AG04450 (cell line): ENCODE measurements at places on chromosomes 4 and X.

DNA sequence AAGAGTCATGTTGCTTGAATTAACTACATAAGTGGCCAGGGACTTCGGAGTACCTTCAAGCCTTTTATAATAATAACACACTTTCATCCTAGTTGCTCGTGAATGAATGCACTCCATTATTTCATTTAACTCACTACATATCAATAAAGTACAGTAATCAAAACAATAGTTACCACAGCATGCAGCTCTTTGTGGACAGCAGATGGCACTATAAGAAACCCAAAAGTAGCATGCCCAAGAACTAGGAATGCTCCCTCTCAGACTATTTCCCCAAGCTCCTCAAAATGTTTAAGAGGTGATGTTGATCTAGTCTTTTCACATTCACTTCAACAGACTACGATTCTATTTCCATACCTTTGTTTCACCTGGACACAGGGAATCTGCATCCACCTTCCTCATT, 500.8 kb upstream of the DIAPH2 start:
- DNase-seq = no peak

- DNase-seq = no peak
Observed at GRCh38 chr4:165810726-165811125, 62.3 kb upstream of the TLL1 start.

- DNase-seq = no peak
Observed at GRCh38 chr4:64156253-64156652, 253.0 kb downstream of the TECRL start.

DNA sequence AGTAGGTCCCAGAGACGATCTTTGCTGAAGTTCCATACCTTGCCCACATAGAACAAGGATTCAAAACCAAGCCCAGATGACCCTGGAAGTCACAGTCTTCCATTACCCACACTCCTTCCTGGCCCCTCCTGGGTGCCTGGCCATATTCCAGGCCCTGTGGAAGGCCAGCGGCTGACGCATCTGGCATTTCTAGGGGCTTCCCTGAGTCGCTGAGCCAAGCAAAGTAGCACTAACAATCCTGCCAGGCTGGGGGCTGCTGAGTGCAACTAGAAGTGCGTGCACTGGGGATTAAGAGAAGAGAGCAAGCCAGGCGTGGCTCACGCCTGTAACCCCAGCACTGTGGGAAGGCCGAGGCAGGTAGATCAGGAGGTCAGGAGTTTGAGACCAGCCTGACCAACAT, 175.2 kb upstream of the CPEB2 start:
- DNase-seq = no peak

DNA sequence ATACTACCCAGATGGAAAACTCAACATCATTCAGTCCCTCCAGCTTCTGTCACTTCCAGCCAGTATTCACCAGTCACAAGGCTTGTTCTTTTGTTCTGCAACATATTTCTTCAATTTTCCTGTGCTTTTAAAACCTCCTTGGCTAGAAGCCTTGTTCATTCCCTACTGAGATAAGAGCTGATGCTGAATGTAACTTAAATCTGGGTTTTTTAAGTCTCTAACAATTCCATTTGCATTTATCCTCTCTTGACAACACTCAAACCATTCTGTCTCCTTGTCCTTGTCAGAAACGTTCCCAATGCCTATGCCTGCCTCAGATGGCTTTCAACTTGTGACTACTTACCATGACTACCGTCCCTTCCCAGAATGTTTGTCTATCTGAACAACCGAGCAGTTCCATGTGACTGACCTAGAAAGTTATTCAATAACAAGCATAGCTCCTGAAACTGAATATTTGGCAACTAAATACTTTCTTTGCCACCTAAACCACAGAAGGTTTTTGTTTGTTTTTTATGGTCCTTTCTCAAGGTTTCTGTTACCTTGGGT, 682.9 kb upstream of the GALNTL6 start:
- no peak for DNase-seq

- DNase-seq = no peak
Observed at GRCh38 chr4:136203199-136203598, 1329.1 kb downstream of the PCDH18 start.

DNA sequence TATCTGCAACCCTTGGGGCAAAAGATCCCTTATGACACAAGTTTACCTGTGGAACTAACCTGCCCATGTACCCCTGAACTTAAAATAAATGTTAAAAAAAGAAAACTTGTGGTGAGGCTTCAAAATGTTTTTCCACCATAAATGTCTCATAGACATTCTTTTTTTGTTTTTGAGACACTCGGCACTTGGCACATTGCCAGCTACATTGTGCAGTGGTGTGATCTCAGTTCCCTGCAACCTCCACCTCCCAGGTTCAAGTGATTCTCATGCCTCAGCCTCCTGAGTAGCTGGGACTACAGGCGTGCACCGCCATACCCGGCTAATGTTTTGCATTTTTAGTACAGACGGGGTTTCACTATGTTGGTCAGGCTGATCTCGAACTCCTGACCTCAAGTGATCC, 528.9 kb upstream of the CXorf51A start:
- DNase-seq = no peak

GRCh38 chrX:126886997-126887396, 67.5 kb downstream of the PRR32 start:
- DNase-seq = no peak

DNA sequence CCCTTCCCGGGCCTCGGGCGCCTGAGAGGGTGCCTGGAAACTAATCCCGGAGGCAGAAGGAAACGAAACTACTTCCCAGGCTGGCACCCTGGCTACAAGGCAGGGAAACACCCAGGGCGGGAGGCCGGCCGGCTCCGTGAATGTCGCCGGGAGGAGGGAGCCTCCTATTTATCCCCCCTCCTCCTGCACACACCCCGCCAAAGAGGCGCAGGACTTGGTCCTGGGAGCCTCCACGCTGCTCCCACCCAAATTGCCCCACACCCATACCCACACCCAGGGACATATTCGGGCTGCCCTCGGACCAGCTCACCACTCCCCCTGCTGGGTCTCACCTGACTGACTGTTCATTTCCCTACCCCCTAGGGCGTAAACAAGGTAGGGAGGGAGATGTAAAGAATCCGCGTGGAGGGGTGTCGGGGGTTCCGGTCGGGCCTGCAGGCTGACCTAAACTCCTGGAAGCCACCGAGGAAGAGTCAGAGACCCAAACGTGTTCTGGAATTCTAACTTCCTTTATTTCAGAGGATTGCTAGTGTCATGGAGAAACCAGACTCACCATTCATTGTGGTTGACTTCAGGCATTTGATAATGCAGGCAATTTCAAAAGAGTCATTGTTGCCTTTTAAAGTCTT, at the start of gene BTC:
Gene BTC, minus strand, starts transcription at position 142 of the 629 bp plus-strand sequence. CDS start 198 bp downstream, outside the sequence.
- DNase-seq = no peak

- DNase-seq = no peak
Observed at GRCh38 chr4:13215560-13215959, 268.6 kb downstream of the RAB28 start.

- DNase-seq = no peak
Observed at GRCh38 chrX:130060122-130061069, 49.9 kb downstream of the ELF4 start.

DNA sequence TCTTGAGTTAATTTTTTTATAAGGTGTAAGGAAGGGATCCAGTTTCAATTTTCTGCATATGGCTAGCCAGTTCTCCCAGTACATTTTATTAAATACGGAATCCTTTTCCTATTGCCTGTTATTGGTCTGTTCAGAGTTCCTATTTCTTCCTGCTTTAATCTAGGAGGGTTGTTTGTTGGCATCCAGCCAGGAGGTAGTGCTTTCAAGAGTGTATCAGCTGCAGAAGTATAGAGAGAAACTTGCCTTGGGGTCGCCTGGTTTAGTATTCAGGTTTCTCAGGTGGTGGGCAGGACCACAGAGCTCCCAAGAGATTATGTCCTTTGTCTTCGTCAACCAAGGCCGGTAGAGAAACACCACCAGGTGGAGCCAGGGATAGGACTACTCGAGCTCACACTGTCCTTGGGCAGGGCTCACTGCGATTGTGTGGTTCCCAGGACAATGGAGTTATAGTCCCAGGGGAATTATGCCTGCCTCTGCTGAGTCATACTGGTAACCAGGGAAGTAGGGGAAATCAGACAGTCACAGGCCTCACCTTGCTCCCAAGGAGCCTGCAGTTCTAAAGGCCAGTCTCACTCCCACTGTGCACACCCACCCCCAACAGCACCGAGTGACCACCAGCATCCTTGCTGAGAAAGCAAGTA, 168.1 kb downstream of the VSIG4 start:
- DNase-seq = no peak

- no peak for DNase-seq
Observed at GRCh38 chr4:34010751-34011519, 2233.4 kb downstream of the ARAP2 start.

- DNase-seq = no peak
Observed at GRCh38 chr4:138775890-138776289, 239.7 kb upstream of the NOCT start.

GRCh38 chr4:73734530-73735001, 5.8 kb upstream of the CXCL8 start:
- no peak for DNase-seq

DNA sequence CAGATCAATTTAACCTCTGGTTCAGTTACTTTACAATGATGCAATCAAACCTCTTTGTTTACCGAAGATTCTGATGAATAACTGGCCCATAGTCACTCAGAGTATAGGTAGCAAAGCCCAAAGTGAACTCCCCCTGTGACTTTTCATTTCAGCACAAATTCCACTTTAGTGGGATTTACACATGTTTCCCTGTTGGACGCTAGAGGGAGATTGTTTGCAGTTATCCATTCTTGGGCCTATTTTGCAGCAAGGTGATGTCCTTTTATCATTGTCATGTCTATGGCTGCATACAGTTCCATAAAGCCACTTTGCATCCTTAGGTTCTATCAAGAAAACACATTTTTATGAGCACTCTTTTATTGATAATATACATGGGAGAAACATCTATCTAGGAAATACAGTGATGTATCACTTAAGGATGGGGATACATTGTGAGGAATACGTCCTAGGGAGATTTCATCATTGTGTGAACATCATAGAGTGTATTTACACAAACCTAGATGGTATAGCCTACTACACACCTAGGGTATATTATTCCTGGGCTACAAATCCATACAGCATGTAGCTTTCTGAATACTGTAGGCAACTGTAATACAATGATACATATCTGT, 14.5 kb upstream of the DKK2 start:
- no peak for DNase-seq
